ENCODE measurements at places on chromosomes 1 and 21.

GRCh38 chr1:224196813-224197600, 14.0 kb downstream of the DEGS1 start:
- no peak for DNase-seq

- no peak for DNase-seq
Measured at GRCh38 chr1:200558866-200559459, 61.6 kb downstream of the KIF14 start.

- DNase-seq, result no peak
Measured at GRCh38 chr1:243763806-243764205, 86.2 kb downstream of the AKT3 start.

DNA sequence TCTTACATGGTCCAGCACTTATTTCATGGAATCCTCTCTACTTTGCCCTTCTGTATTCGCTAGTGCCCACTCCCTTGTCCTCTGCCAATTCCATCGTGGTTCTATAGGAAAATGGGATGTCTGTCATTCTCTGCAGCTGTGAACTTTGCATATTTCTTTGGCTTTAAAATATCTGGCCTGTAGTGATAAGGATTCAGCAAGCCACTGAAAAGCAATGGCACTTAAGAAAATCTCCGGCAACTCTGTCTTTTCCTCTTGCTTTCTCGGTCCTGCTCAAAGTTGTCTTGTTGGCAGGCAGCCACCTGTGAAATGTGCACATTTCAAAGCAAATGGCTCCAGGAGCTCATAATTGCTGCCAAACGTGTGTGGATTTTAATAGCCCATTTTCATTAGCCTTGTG, 91.8 kb downstream of the CHD1L start:
- DNase-seq, result no peak

DNA sequence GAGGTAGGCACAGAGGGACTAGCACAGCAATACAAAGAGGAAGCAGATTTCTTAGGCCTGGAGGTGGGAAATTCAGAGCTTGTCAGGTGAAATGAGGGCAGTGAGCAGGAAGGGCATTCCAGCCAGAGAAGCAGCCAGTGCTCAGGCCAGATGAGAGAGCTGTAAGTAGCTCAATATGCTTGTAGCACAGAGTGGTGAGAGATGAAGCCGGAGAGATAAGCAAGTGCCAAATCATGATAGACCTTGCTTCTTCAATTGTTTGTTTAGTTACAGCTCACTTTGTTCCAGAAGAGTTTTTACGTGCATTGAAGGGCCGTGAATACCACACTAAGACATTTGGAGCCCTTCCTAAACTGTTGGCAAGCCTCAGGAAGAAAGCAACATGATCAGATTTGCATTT, 42.0 kb upstream of the ADAMTS1 start:
- DNase-seq, result no peak

GRCh38 chr1:145720878-145721671, 1.8 kb downstream of the CD160 start:
- DNase-seq, result peak; percentile 55
